Activated CD8-positive, alpha-beta memory T cell treated with anti-CD3 and anti-CD28 coated beads for 48 hours (primary cell): ENCODE measurements at places on chromosomes 6 and 20.

DNA sequence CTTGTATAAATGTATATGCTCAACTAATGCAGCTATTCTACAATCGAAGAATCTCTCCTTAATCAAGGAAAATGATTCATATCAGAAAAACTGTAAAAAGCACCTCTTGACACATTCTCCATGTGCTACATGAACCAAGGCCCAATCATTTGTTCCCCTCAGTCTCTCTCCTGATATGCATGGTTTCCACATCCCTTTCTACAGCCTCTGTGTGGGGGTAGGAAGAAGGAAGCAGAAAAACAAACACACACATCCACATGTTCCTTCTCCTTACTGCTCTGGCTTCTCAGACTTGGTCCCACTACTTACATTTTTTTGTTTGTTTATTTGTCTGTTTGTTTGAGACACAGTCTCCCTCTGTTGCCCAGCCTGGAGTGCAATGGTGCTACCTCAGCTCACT is 510.5 kb downstream of the PRKN start:
- no peak for DNase-seq

GRCh38 chr6:14001329-14002012 is 76.7 kb downstream of the RNF182 start:
- DNase-seq: no peak

DNA sequence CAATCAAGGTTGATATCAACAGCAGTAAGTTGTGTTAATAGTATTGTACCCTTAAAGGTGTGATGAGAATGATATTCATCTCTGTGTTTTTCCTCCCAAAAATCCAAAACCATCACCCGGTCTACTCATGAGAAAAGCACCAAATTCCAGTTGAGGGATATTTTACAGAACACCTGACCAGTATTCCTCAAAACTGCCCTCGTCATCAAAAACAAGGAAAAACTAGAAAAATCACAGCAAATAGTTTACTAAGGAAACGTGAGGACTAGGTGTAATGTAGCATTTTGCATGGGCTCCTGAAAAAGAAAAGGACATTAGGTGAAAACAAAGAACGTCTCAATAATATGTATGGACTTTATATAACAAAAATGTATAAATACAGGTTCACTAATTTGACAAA is 394.4 kb upstream of the NRSN1 start:
- DNase-seq: no peak

DNA sequence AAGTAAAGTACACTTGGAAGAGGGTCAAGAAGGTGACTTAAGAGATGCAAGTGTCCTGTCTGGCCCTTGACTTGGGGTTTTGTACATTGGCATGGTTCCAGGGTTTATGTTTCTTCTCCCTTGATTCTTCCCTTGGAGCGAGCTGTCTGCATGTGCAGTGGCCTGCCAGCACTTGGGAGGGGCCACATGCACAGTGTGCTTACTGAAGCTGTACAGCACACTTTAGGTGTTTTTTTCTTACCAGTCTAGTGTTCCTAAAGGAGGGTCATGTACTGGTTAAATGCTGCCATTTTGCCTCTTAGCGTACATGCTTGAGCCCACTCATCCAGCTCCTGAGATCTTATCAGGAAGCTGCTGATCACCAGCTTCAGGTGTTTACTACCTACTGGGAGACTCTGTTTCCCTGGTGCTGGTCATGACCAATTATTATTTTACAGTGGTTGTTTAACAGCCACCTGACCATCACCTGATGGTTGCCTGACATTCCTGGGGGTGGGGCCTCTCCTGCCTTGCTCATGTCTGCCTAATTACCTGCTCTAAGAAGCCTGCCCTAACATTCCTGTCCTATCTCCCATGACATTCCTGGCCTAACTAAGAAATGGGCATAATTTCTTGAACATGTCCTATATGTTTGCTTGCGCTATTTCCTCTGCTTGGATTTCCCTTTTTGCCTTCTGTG is 182.9 kb downstream of the MCHR2 start:
- DNase-seq: no peak

GRCh38 chr20:23484081-23484480 is 6.8 kb upstream of the CST8 start:
- no peak for DNase-seq

DNA sequence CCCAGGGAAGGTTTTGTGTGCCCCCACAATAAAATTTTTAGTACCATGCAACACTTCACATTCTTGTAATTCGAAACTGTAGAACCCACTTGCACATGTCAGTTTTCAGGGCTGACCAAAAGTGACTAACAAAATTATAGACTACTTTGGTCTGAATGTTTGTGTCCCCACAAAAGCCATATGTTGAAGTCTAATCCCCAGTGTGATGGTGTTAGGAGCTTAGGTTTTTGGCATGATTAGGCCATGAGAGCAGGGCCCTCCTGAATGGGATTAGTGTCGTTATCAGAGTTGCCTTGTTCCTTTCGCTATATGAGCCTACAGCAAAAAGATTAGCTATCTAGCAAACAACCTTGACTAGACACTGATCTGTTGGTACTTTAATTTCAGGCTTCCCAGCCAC is 49.0 kb upstream of the TENT5A start:
- no peak for DNase-seq

DNA sequence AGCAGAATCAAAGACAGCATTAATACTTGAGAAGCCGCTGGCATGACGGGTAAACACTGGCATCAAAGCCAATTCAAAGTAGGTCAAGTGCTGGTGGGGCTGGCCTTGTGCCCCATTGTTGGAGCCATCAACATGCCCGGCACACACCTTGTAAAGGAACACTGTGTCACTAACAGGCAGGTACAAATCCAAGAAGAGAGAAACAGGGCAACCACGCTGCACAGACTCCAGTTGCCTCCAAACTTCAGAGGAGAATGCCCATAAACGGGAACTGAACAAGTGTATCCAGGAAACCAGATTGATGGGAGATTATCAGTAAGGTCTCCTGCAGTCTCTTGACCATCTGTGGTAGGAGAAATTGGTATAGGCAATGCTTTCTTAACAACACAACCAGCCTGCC is 127.0 kb upstream of the STXBP5 start:
- no peak for DNase-seq

DNA sequence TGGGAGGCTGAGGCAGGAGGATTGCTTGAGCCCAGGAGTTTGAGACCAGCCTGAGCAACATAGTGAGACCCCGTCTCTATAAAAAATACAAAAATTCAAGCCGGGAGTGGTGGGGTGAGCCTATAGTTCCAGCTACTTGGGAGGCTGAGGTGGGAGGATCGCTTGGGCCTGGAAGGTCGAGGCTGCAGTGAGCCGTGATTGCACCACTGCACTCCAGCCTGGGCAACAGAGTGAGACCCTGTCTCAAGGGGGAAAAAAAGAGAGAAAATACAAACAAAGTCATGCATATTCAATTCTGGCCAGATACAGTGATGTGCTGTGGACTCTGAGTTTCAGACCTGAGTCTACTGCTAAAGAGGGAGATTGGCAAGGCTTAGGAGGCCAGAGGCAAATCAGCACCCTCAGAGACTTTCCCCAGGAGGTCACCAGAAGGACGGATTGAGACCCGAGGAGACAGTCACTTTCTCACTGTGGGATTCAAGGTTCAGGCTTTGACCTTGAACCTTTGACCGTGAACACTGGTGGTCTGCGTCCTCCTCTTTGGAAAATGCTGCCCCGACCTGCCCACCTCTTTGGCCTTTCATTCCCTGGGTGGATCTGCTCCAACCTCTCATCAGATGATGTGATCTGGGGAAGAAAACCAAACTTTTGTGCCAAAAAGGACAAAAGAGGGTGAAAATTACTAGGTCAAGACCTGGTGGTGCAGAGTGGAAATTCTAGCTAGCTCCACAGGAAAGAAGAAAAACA is 31.2 kb downstream of the TGM2 start:
- no peak for DNase-seq

GRCh38 chr6:146543940-146544615 is 445 bp downstream of the RAB32 start:
- no peak for DNase-seq

DNA sequence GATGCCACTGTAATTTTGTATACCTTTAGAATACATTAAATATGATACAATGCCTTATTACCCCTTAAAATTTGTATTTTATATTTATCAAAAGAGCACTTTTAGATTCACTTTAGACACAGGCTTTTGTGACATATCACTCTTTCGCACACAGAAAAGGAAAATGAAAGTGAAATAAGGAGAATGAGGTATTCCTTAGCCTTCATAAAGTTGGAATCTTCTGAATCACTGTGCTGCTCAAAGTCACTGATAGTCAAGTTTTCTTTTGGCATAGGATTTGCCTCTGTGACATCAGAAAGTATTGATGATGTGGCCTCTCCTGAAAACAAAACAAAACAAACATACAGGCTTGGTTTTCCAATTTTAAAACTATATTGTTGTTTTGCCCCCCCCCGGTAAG is 1097.1 kb downstream of the KIF16B start:
- no peak for DNase-seq

- no peak for DNase-seq
These were observed 149.7 kb upstream of the GGTLC1 start for GRCh38 chr20:24138196-24138857.

GRCh38 chr6:88137915-88138314 is 28.2 kb downstream of the CNR1 start:
- DNase-seq: no peak

- no peak for DNase-seq
These were observed 76.7 kb downstream of the PREX1 start for GRCh38 chr20:48750941-48751635.
